ENCODE measurements at places on chromosomes 11 and 22.
A peak's percentile ranks its signal among the peaks of the same experiment; 100 is the strongest.

DNA sequence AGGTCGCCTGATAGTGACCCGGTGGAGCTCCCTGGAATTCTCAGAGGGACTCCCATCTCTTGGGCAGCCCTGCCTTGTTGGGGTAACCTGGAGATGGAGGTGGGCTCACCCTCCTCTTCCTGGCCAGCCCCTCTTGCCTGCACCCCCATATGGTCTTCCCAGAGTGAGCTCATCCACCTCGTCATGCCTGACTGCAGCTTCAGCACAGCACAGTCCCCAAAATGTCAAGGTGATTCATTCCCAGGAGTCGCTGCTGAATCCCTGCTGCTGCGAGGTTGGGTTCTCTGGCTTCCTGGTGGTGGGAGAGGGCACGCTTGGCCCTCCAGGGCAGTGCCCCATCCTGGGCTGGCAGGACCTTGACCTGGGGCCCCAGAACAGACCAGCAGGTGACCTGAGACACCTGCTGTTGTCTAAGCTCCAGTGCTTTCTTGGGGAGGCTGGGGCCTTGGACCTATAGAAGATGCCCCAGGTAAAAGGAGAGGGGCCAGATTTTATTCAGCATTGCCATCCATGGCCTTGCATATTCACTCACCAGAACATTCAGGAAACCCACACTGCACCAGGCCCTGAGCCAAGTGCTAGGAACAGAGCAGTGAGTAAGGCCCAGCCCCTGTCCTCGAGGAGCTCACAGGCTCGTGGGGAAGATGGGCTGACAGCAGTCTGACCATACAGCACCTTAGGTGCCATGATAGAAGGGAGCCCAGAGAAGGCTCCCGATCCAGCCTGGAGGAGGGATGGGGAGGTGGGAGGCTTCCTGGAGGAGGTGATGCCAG lies 72.9 kb downstream of the CACNA1I start:
- DNase-seq = no peak

GRCh38 chr11:57303280-57303989 lies 21.3 kb downstream of the TNKS1BP1 start:
- DNase-seq = no peak

DNA sequence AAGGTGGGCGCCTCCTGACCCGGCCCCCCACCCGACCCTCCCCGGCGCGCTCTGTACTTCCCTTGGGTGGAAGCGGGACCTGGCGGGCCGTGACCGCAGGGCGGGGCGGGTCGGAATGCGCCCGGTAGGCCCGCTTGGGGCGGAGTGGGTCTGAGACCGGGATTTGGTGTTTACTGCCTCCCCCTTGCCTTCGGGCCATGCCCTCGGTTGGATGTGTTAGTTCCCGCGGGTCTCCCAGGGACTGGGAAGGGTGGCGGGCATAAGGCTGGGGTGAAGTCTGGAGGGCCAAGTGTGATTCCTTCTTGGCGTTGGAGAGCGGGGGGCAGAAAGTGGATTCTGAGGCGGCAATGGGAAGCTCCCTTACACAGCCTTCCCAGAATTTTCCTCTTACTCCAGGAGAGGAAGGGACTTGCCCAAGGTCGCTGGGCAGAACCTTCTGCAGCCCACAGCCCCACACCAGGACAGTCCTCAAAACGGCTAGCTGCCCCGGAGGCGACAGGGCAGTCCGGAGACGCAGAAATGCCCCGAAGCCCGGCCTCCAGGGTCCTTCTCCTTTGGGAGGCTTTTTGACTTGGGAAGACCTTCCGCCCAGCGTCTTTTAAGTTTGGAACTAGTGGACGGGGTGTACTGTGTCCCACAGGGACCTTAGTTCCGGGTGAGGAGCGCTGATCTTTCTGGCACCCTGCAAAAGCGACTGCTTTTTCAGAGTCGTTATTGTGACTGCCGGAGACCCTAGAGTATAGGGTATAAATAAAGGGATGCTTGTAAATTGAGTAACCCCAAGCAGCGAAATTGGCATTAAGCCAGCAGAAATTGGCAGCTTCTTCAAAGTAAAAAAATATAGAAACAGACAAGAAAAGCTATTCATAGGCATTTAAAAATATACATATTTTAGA lies 647 bp downstream of the SWAP70 start:
- peak; percentile 44 for DNase-seq

DNA sequence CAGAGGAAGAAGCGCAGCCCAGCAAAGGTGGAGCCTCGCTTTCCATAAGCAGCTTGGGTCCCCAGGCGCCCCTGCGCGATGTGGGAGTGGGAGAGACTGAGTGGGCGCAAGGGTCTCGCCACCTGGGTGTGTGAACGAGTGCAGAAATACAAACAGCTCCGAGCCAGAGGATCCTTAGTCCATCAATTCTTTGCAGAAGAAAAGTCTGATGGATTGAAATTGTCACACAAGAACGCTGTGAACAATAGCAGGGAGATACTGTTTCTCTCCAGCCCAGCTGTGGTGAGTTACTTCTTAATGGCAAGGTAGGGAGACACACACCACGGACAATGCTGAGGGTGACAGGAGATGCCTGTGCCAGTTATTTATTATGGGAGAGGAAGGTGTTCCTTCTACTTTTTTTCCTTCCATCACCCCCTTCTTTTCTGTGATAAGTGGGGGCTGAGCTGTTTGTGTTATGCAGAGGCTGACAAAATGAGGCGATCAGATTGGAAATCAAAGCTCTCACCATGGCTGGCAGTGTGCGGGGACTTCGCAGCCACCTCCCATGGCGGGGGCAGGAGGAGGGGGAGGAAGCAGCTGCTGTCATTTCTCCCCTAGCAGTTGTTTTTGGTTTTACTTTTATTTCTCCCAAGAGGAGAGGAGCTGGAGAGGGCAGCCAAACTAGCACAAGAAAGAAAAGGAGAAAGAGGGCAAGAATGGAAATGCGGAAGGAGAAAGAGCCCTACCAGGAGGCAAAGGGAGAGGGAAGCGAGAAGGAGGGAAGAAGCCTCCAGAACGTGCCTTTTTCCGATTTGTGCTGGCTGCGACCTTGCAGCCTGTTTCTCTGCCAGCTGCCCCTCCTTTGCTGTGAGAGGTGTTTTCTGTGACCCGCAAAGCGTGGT lies 755.8 kb downstream of the NTM start:
- DNase-seq = no peak
